ENCODE measurements at places on chromosomes 12 and 14.

DNA sequence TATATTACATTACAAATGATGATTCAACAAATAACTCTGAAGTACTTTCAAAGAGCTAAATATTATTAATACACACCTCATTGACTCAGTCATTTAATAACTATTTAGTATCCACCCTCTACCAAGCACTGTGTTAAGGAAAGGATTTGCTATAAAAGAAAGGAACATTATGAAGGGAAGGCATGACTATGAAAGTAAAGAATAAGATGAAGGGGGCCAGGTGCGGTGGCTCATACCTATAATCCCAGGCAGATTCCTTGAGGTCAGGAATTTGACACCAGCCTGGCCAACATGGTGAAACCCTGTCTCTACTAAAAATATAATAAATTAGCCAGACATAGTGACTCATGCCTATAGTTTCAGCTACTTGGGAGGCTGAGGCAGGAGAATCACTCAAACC is 107.9 kb downstream of the PLCZ1 start:
- no peak for DNase-seq

DNA sequence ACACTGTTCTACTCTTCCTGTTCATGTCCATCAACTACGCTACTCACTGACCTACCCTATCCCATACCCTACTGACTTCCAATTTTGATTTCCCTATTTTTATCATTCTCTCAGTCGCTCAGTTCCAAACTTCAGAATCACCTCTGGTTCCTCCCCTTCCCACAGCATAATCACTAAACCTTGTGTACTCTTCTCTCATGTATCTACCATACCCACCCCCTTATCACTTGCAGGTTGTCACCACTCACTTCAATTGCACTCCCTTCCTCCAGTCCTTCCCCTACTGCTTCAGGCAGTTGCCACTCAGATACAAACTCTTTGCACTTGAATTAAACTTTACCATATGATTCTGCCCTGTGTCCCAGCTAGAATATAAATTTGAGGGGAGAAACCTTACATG is 6.3 kb downstream of the RACGAP1 start:
- no peak for DNase-seq

DNA sequence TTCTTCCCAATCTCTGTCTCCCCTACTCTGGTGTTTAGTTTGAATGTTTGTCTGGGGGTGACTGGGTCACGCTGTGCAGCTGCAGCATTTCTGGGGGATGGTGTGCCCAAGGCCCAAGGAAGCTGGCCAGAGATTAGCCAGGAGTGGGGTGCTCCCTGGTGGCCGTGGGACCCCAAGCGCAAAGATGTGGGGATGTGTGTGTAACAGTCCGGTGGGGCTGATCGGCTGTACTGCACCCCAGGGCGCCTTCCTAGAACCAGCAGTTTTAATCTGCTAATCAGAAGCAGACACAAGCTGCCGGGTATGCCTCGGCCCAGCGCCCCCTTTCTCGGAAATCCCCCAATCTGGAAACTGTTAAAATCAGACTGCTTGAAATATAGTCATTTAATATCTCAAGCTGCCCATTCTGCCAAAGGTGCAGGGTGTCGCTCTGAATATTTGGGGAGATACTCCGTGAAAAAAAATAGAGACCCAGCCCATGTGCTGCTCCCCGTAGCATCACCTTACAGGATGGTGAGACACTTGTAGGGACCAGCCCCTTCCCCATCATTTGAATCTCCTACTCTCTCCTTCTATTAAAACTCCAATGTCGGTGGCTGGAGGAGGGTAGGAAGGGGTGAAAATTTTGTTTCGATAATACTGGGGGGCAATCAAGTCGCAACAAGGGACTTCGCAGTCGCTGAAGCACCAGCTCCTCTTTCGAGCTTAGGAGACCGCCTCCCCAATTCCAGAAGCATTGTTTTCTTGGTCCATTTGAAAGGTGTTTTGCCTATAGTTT is 4.3 kb downstream of the HOXC9 start:
- DNase-seq, result no peak

DNA sequence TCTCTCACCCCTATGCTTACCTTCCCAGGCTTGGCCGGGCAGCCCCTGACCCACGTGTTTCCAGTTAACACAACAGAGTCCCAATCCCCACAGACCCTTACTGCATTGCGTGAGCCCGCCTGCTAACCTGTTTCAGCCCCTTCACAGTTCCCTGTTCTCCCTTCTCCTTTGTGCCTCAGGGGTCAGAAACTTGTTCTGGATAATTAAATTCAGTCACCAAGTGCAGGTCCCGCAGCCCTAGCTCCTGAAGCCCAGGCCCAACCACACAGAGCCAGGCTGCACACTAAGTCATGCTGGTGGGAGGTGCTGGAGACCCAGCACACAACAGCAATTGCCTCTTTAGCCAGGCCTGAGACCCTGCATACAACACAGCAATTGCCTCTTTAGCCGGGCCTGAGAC is 9.6 kb downstream of the ISM2 start:
- DNase-seq, result no peak

- no peak for DNase-seq
Observed at GRCh38 chr12:85029456-85029855, 6.6 kb downstream of the TSPAN19 start.

DNA sequence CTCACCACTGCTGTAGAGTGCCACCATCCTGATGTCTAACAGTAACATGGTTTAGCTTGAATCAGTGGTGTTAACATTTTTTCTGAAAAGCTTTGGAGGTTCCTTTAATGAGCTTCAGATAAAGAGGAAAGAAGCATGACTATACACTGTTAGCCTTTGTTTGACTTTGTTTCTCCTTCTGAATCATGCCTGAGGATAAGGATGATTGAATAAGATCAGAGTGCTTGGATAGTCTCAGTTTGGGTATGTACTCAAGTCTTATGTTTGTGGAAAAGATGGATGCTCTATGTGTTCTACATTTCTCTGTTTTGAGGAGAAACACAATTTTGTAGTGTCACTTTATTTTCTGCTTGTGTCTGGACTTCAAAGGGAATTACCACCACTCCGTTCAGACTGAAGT is 42.0 kb downstream of the GPATCH2L start:
- DNase-seq, result no peak

DNA sequence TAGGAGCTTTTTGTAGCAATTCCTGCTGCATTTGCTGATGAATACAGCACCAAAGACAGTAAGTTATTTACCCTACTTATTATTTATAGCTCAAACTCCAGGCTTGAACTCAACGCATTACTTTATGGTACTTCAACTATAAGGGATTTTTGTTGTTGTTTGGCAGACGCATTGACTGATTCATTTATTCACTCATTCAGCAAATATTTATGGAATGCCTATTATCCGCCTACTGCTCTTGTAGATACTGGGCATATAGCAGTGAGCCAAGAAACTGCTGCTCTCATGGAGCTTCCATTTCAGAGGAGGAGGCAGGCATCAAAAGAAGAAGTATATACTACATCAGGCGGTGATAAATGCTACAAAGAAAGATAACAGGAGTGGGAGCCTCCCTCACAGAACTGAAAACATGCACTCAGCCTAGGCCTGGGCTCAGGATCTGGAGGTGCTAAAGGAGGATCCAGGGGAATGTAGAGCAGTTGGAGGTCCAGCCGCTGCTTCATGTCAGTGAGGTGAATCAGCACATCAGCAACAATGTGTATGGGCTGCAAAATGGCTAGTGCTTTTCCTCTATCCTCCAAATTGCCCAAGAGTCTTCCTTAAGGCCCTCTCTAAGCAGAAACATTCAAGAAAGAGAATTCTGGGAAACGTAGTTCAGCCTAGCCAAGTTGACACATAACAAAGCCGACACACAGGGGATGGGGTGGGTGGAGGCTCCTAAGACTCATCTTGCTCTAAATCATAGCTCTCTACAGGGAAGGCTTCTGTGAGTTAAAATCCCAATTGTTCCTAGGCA is 157.5 kb downstream of the NRXN3 start:
- DNase-seq, result no peak

- no peak for DNase-seq
Observed at GRCh38 chr12:103011974-103012763, 54.7 kb downstream of the ASCL1 start.

DNA sequence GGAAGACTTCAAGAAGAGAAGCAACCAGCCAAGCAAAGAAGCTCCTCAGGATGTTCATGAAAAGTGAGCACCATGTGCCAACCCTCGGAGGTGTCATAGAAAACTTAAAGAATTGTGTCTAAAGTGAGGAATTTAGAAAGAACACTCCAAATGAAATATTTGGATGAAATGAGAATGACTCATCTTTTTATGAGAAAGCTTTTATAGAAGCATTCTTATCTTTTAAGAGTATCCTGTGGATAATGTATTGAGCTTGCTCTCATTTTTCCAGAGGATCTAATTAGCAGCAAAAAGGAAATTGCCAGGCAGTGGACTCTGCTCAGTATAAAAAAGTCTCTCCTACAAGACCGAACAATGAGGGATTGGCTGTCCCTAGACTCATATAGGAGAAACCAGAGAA is 454.9 kb downstream of the LRIG3 start:
- DNase-seq, result no peak

DNA sequence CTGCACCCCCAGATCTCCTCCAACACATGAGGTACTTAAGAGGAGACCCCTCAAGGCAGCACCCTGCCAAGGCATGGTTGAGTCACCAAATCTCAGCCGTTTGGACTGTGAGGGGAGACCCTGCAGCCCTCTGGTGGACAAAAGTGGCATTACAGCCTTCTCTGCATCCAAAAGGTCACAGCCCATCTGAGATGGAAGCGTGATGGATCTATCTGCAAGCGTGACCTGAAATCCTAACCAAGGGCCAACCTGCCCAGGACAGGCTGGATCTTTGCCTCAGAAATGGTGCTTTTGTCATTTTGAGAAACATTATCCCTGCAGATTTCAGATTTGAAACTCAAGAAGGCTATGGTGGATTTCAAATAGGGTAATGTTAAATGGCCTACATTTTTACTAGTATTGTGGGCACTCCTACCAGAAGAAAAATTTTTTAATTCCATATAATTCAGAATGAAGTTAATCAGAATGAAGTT is 23.7 kb upstream of the DHRS4 start:
- DNase-seq, result peak; percentile 78

DNA sequence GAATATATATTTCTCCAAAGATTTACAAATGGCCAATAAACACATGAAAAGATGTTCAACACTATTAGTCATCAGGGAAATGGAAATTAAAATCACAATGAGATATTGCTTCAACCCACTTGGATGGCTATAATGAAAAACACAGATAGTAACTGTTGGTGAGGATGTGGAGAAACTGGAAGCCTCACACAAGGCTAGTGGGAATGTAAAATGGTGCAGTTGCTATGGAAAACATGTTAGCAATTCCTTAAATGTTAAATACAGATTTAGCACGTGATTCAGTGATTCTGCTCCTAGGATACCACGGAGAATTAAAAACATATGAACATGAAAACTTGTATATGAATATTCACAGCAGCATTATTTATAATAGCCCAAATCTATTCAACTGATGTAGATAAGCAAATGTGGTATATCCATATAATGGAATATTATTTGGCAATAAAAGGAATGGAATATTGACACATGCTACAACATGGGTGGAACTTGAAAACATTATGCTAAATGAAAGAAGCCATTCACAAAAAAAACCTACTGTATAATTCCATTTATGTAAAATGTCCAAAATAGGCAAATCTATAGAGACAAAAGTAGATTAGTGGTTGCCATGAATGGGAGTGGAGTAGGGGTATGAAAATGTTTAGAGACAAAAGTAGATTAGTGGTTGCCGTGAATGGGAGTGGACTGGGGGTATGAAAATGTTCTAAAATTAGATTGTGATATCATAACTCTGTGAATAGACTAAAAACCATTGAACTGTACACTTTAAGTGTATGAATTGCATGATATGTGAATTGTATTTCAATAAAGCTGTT is 227.1 kb upstream of the DDHD1 start:
- DNase-seq, result no peak

DNA sequence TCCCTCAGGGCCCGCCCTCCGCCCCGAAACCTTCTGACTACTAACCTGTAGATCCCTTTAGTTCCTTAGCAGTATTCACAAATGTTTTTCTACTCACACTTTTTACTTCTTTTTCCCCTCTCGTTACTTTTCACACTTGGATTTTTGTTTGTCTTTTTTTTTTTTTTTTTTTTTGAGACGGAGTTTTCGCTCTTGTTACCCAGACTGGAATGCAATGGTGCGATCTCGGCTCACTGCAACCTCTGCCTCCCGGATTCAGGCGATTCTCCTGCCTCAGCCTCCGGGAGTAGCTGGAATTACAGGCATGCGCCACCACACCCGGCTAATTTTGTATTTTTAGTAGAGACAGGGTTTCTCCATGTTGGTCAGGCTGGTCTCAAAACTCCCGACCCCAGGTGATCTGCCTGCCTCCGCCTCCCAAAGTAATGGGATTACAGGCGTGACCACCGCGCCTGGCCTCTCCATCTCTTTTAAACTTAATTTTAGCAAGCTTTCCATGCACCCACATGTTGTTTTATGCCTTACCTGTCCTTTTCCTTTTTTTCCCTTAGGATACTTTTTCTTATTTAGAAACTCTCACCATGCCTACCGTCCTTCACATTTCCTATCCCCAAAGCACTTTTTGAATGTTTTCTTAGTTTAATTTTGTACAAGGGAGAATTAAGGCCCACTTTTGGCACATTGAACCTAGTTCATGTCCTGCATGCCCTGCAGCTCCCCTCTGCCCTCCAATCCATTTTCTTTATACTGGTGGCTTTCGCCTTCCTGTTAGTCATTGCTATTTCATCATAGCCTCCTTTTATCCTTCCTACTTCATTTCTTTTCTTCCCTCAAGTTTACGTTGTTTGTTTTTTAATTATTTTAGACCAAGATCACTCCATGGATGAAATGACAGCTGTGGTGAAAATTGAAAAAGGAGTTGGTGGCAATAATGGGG is 1.1 kb downstream of the SP1 start:
- no peak for DNase-seq

- DNase-seq, result peak; percentile 45
Observed at GRCh38 chr14:91417983-91418386, 365 bp upstream of the CCDC88C start.

GRCh38 chr14:32567543-32568384 is 238.7 kb downstream of the AKAP6 start:
- DNase-seq, result no peak

DNA sequence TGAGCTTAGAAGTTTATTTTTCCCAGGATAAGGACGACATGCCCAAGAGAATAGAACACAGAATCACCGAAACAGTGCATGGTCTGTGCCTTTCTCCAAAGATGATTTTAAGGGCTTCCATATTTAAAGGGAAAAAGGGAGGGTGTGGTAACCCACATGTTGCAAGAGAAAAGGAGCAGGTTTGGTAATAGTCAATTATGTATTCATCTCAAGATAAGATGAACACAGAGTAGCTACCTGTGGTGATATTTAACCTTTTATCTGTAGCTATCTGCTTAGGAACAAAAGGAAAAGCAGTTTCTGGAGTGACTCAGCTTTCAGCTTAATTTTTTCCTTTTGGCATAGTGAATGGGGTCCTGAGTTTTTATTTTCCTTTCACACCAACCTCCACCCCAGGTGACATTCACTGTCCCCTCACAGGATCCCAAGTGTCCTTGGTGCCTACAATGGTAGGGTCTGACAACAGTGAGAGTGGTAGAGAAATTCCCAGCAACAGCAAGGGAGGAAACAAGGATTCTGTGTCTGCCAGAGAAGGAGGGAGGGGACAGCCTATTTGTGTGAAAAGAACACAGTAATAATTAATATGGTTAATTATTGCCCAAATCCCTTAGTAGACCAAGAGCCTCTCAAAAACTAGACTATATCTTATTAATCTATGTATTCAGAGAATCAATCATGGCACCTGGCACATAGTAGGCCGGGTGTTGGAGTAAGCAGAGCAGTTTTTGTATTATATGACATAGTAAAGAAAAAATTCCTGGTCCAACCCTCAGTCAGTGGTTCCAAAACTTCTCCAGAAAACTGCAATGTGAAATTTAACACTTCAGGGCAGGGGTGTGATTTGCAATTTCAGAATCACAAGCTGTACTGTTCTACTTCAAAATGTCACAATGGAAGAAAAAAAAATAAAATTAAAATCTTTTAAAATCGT is 154.5 kb downstream of the PHLDA1 start:
- DNase-seq, result no peak

- no peak for DNase-seq
Observed at GRCh38 chr12:106581543-106582248, 1.1 kb upstream of the RFX4 start.
